SHP77 treated with DMSO at 0.1 percent for 48 hours (cell line): ENCODE measurements at places on chromosomes 1 and 21.

- DNase-seq, result no peak
Measured at GRCh38 chr21:35333831-35334618, 284.9 kb upstream of the RUNX1 start.

DNA sequence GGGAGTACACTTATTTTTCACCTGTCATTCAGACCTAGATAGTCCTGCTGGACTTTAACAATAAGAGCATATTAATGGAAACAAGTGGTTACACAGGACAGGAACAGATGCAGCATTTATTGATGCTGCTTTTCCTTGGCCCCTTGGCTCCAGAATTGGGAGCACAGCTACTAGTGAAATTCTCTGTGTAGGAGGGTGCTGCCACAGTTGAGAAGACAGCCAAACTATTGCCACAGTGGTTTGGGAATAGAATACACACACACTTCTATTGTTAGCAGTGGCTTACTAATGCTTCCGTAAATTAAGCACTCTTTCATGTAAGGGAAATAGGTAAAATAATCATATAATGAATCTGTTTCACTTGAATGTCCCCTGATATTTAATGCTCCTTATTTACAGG is 105.3 kb upstream of the TENT5C start:
- DNase-seq, result no peak

- no peak for DNase-seq
Measured at GRCh38 chr21:36169470-36170128, 13.0 kb downstream of the DOP1B start.

- DNase-seq, result no peak
Measured at GRCh38 chr1:14756589-14757285, 158.3 kb downstream of the KAZN start.

GRCh38 chr1:202282596-202283283 is 59.0 kb downstream of the UBE2T start:
- DNase-seq, result no peak

GRCh38 chr1:202376247-202376646 is 27.7 kb downstream of the PPP1R12B start:
- DNase-seq, result no peak

GRCh38 chr21:18545908-18546307 is 142.3 kb upstream of the TMPRSS15 start:
- no peak for DNase-seq

DNA sequence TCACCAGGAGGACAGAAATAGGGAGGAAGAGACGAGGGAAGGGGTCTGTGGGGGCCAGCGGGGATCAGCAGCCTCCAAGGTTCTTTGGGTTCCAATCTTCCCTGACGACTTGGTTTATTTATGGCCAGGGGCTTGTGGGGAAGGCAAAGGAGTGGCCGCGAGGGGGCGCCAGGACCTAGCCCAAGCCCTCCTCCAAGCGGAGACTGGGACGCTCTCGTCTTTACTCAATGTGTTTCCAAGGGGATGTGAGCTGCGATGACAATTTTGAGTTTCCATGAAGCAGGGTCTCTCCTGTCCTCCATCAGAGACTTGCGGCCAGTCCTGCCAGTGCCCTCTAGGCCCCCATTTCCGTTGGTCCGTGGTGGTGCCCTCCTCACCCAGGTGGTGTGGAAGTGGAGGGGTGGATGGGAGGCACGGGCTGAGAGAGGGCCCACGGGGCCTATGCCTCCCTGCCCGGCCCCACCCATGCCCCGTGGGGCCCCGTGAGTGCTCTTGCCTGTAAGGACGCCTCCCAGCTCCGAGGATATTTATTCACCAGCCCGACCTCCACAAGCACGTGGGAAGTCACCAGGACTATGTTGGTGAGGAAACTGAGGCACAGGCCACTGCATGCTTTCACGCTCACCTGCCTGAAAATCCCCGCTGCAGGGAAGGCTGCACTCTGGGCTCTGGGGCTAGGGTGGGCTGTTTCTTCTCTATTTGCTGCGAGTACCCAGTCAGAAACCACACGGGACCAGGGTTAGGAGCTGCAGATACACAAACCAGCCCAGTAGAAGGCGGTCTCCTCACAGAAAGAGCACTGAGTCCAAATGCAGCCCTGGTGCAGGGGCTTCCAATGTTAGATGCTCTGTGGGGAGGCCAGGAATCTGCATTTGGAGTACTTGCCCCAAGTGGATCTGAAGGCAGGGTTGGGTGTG is 26.5 kb downstream of the DMRTB1 start:
- peak; percentile 20 for DNase-seq

GRCh38 chr1:67165468-67166041 is 699 bp upstream of the IL23R start:
- DNase-seq, result no peak

GRCh38 chr1:160421881-160422280 is 21.5 kb downstream of the VANGL2 start:
- no peak for DNase-seq

DNA sequence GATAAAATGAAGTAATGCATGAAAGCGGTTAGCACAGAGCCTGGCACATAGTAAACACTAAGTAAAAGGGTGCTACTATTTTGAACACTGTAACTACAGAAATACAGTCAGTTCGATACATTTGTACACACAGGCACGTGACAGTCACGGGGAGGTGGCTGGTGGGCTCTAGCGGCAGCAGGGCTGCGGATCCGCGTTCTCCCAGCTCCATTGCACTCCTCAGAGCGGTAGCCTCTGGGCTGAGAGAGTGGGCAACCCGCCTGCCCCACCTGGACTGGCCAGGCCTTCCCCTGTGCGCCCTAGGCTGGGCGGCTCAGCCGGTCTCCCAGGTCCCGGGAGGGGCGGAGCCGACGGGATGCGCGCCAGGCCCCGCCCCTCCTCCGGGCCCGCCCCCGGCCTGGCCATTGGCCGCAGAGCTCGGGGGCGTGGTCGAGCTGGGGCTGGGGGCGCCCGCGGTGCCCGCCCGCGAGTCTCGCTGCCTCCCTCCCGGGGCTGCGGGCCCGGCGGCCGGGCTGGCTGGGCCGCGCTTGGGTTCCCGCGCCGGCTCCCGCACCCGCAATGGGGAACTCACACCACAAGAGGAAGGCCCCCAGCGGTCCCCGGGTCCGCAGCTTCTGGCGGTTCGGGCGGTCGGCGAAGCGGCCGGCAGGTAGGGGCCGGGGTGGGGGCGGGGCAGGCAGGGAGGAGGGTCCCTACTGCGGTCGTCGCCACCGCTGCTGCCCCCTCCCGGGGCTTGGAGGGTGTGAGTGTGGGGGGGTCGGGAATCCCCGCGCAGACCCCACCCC is 51.2 kb upstream of the SYNC start:
- DNase-seq, result peak; percentile 46

- peak; percentile 60 for DNase-seq
Measured at GRCh38 chr1:44835738-44836675, 7.0 kb downstream of the PTCH2 start.

DNA sequence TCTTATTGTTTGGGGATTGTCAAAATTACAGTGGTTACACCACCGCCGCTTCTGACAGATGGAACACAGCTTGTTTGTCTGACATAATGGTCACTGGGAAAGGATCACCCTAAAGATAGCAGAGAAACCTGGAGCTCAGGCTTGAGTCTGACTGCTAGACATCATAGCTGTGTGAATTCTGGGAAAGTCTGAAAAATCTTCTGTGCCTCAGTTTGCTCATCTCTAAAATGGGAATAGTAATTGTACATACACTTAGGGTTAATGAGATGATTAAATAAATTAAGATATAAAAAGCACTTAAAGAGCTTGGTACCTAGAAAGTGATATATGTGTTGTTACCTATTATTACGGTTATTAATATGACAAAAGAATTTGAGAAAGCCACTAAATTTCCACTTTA is 39.7 kb upstream of the NRIP1 start:
- DNase-seq, result no peak

- no peak for DNase-seq
Measured at GRCh38 chr21:23792300-23792699, 1815.0 kb downstream of the MRPL39 start.

DNA sequence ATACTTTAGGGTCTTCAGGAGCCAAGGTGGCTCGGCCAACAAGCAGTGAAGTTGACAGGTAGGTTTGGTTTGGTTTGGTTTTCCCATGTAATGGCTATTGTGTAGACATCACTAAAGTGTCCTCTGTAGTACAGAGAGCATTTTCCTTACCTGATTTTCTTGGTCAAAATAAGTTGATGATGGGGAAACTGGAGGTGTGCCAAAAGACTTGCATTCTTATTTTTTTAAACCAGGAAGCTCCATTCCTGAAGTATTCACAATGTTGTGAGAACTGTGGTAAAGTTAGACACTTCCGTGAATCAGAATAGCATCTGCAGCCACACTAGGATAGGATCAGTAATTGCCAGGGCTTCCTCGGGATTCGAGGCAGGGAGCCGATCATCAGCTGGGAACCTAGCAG is 2.9 kb downstream of the ZBTB37 start:
- DNase-seq, result no peak

GRCh38 chr1:154456631-154457030 is 45.4 kb upstream of the TDRD10 start:
- DNase-seq, result no peak

DNA sequence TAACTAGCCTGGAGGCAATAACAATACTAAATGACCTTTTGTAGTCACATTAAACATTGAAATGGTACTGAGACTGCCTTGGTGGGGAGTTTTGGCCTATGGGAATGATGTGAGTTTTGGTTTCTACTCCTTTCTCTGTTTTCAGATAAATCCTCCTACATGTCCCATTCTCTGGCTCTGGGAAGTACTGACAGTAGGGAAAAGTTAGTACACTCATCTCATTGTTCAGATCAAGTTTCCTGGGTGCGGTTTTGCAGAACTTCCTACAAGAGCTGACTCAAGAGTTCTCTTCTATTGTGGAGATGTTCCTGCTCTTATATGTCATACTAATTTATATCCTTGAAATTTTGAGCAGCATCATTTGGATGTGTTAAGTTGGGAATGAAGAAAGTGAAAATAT is 74.2 kb upstream of the MACF1 start:
- DNase-seq, result no peak

DNA sequence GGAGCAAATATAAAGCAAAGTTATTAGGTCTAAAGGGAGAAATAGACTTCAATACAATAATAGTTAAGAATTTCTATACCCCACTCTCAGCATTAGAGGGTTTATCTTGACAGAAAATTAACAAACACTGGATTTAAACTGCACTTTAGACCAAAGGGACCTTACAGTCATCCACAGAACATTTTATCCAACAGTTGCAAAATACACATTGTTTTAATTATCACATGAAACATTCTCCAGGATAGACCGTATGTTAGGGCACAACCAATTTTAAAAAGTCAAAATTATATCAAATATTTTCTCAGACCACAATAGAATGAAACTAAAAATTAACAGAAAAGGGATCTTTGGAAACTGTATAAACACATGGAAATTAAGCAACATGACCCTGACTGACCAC is 384.5 kb upstream of the C1orf87 start:
- no peak for DNase-seq

- DNase-seq, result no peak
Measured at GRCh38 chr1:24142546-24143534, at the start of gene IL22RA1. Gene IL22RA1 (minus strand): TSS chr1:24143140. CDS start chr1:24143082, 58 bp downstream.

GRCh38 chr1:109873278-109874175 is 37.1 kb upstream of the CSF1 start:
- no peak for DNase-seq

DNA sequence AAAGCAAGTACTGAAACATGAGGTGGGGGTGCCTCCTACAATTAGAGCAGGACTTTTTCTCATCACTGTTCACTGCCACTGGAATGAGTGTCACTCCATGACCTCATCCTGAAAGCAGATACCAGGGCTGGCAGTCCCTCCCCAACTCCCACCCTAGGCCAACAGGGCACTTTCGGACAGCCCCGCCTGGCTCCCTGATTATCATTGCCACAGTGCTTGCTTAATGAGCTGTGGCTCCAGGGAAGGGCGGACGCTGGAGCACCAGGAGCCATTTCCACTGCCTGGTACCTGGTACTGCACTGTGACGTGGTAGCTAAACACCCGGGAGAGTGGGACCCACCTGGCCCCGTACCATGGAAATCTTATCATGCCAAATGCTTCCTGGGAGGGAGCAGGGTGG is 22.3 kb downstream of the SLC9A1 start:
- DNase-seq, result no peak

- no peak for DNase-seq
Measured at GRCh38 chr1:172401892-172402291, 18.6 kb upstream of the C1orf105 start.

DNA sequence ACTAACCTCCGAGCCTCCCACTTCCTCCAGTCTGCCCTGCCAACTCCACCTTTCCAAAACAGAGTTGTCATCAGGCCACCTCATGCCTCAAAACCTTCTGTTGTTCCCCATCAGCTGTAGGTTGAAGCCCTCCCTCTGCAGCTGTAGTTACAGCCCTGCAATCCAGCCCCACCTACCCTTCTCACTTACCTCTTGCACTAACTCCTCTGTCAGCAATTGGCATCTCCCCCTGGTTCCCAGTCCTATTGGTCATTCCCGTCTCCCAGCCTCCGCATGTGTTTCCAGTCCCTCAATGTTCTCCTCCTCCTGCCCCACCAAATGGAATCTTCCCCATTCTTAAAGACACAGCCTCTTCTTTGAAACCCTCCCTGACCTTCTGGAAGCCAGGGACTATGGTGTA is 100.1 kb upstream of the GCLM start:
- no peak for DNase-seq

DNA sequence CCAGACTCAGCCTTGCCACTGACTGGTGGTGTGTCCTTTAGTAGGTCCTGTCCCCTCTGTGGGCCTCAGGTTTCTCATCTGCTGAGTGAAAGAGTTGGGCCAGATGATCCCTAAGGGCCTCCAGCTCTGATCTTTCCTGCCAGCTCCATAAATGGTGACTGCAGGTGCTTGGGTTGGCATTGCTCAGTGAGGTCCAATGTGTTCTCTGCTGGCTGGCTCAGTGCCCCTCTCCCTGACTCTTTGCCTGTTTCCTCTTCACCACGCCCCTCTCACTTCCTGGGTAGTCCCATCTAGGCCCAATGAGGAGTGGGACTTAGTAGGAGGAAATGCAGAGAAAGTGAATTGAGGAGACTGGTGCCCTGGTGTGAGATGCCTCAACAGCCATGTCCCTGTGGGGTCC is 36.6 kb downstream of the UBE2T start:
- no peak for DNase-seq

- no peak for DNase-seq
Measured at GRCh38 chr1:202562444-202563060, 147.7 kb downstream of the SYT2 start.

GRCh38 chr21:32411350-32412161 is 950 bp upstream of the EVA1C start:
- no peak for DNase-seq

- DNase-seq, result no peak
Measured at GRCh38 chr1:178094739-178095645, 1.1 kb downstream of the RASAL2 start.

DNA sequence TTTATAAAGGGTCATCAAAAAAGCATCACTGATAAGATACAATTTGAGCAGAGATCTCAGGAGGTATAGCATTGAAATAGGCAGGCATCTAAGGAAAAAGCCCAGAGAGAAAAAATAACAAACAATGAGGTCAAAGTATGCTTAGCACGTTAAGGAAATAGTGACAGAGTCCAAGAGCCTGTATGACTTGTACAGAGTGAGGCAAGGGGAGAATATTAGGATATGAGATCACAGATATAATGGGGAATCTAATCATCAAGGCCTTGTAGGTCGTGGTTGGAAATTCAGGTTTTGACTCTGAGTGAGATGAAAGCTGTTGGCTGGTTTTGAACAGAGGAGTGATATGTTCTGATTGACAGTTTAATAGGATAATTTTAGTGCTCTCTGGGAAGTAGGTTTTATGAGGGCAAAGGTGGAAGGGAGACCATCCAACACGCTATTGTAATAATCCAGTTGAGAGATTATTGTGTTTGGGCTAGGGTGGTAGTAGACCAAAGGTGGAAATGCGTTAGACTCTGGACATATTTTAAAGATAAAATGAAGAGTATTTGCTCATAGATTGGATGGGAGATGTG is 644.6 kb upstream of the TMPRSS15 start:
- DNase-seq, result no peak
